ENCODE measurements at places on chromosomes 7 and 10.
A peak's percentile ranks its signal among the peaks of the same experiment; 100 is the strongest.

- DNase-seq: no peak
Measured at GRCh38 chr10:63374991-63375390, 90.8 kb downstream of the JMJD1C start.

GRCh38 chr7:78490524-78490923 is 692.0 kb downstream of the PHTF2 start:
- no peak for DNase-seq

DNA sequence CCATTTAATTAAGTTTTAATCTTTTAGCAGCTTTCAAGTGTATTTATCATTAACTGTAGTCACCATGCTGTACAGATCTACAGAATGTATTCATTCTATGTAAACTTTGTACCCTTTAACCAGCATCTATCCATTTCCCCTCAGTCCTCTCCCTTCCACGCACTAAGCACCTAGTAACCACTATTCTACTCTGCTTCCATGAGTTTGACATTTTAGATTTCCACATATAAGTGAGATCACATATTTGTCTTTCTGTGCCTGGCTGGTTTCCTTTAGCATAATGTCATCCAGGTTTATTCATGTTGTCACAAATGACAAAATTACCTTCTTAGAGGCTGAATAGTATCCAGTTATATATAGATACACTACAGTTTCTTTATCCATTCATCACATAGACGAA is 79.7 kb downstream of the BTAF1 start:
- DNase-seq: no peak

DNA sequence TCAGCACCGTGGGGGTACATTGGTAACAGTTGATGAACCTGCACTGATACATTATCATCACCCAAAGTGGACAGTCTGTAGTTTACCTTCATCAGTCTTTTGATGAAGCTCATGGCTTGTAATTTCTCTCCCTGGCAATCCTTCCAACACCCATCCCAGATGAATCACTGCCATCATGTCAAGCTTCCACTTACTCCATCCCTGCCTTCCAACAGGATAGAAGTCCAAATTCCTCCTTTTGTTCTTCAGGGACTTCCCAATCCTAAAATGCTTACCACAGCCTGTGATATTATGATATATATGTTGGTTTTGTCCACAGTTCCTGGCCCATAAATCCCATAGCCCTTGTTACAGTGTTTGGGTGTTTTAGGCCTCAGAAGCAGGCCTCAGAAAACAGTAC is 16.1 kb downstream of the SNX10 start:
- no peak for DNase-seq

GRCh38 chr10:75703191-75703854 is 271.9 kb downstream of the LRMDA start:
- DNase-seq: no peak

GRCh38 chr7:97272237-97272975 is 154.9 kb downstream of the SDHAF3 start:
- no peak for DNase-seq

DNA sequence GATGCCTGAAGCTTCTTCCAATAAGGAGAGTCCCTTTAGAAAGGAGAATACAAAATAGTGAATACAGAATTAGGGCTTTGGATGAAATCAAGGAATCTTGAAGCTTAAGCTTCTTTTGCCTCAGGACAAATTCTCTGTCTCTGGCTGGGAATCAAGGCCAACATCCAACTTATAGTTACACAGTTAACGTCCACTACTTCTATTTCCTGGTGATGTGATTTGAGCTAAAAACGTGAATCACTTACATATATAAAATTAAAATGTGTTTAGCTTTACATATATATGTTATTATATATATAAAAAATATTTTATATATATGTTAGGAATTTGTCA is 11.4 kb upstream of the INPP5F start:
- DNase-seq: no peak

GRCh38 chr10:111034598-111035310 is 42.1 kb upstream of the ADRA2A start:
- DNase-seq: no peak

DNA sequence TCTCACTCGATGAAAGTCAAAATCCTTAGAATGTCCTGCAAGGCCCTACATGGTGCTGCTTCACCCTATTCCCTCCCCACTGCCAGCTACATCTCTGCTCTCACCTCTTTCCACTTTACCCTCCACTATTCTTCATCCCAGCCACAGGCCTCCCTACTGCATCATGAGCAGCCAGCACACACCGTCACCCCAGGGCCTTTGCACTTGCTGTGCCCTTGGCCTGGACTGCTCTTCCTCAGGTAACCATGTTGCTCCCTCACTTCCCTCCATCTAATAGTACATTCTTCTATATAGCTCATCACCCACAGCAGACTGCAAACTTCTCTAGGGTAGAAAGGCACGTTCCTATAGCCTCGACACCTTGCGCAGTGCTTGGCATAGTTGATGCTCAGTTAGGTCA is 167.7 kb downstream of the SH3PXD2A start:
- DNase-seq: no peak

- no peak for DNase-seq
Measured at GRCh38 chr10:47107007-47107747, 192.8 kb upstream of the GDF10 start.

- DNase-seq: no peak
Measured at GRCh38 chr10:126972635-126973414, 67.6 kb downstream of the DOCK1 start.

GRCh38 chr7:28596245-28596935 is 184.1 kb downstream of the CREB5 start:
- no peak for DNase-seq

GRCh38 chr7:69062020-69062765 is 536.1 kb upstream of the AUTS2 start:
- DNase-seq: no peak

GRCh38 chr7:99719996-99720769 is 14.8 kb downstream of the CYP3A7 start:
- no peak for DNase-seq

DNA sequence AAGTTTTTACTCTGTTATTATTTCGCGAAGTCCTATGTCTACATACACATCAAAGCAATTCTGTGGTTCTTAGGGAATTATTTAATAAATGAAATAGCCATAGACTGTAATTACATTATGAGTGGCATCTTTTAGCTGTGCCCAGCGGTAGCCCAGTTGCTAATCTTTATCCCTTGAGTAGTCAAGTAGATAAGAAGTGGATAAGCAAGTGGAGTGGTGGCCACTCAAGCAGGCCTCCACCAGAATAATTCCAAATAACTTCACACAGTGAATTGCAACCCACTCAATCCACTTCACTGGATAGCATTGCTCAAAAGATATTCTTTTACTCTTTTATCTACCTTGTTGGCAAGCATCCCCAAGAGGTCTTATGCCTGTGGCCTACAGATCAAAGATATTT is 349.7 kb downstream of the AUTS2 start:
- no peak for DNase-seq

DNA sequence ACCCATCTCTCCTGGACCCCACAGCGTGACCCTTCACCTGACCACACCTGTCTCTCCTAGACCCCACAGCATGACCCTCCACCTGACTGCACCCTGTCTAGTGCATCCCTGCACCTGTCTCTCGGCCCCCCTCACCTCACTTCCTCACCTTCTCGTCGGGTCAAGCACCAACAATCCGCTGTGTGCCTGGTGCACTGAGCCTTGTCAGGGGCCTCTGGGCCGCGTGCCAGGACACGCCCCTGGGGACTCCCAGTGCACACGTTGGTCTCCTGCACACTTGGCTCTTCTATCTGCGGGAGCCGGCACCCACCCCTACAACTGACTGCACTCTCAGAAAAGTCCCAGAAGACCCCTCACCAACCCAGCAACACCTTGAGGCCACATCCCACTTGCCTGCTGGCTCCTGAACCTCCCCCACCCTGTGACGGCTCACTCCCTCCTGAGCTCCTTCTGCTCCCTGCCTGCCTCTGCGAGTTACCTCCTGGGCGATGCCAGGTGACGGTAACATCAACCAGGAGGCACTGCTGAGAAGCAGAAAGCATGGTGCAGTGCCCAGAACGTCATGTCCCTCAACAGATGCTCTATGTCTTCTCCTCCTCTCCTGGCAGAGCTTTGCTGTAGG is 147.6 kb downstream of the DIP2C start:
- no peak for DNase-seq

- DNase-seq: no peak
Measured at GRCh38 chr7:103391976-103392375, 44.5 kb downstream of the PSMC2 start.

DNA sequence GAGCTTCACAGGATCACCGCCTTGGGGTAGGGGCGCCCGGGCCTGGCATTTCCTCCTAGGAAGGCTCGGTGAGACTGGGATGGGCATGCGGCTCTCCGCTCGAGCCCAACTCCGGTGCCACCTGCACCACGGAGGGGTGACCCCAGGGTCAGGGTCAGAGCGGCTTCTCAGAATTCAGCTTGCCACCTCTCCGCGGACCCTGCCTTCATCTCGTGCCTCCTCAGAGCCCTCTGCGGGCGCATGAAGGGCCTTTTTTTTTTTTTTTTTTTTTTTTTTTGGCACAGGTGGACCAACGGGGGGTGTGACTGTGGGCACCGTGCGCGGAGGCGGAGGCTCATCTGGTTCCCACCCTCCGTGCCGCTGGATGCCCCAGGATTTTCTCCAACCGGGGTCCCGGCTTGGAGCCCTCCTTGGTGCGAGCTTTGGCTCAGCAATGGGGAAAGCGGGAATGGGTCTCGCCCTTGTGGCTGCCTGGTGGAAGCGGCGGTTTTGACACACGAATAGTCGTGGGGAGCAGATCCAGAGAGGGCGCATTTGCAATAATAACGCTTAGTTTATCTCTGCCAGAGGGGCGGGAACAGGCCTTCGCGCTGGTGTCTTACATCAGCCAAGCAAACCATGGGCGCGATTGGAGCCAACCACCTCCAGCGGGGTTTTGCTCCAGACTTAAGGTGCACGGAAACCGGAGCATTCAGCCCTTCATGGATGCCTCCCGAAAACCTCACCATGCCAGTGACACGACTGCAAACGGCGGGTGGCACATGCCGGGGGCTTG is 5.0 kb upstream of the TNRC18 start:
- peak; percentile 67 for DNase-seq

DNA sequence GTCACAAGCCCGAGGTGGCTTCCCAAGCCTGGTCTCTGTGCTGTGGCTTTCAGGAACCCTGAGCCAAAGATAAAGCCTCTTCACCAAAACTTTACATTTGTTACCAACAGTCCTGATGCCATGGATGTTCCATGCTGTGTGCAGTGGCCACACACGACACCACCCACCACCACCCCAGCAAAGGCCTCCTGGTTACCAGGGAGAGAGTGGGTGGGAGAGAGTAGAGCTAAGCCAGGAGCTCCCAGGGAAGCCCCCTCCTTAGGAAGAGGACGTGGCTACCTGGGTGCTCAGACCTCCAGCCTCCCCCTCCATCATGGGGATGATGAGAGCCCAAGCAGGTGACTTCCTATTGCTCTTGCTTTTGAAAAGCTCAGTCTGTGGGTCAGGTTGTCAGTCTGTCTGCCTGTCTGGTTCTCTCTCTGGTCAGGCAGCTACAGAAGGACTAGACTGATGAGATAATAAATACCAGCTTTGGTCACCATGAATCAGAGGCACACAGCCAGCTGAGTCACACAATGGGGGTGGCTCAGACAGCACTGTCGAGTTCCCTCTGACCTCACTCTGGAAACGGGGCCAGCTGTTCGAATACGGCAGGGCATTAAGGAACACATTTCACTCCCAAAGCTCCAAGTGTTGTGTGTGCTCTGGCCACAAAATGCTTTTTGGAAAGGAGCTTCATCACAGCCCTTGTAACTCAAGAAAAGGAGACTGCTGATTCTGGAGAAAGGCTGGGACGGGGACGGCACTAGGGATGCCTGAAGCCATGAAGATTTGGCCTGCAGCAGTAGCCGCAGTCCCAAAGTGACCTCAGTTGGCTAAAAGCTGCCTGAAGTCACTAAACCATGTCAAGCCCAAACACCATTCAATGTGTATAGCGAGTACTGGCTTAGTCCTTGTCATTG is 166.0 kb downstream of the FANK1 start:
- peak; percentile 93 for DNase-seq

- DNase-seq: no peak
Measured at GRCh38 chr10:14860791-14861190, 17.9 kb upstream of the SUV39H2 start.

DNA sequence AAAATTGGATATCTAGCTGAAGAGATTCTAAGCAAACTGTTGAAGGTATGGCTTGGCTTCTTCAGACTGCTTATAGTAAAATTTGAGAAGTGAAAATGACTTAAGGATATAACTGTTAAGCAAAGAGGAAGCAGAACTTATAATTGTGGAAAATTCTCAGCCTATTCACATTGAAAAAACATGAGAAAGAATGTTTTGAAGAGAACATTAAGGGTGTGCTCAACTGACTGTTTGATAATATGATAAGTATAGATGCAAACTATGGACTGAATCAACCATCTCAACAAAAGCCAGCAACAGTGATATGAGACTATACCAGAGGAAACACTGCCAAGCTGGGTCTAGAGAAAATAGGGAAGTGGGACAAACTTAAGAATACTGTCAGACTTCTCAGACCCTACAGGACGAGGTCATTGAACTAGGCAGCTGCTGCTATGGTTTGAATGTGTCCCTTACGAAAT is 133.1 kb upstream of the PPP1R3A start:
- no peak for DNase-seq

DNA sequence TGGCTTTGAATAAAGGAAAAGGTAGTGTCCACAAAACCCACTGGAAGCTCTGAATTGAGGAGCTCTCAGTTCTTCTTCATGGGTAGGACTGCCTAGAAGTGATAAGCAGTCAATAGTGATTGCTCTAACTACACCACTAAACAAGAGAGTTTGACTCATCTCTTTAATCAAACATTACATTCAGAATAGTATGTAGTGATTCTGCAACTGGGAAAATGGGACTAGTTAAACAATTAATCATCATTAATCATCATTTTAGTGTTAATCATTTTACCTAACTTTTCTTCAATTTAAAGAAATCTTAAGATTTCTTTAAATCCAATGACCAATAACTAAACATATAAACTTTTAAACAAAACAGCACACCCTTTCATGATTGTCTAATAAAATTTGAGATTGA is 484.0 kb upstream of the FZD8 start:
- no peak for DNase-seq

DNA sequence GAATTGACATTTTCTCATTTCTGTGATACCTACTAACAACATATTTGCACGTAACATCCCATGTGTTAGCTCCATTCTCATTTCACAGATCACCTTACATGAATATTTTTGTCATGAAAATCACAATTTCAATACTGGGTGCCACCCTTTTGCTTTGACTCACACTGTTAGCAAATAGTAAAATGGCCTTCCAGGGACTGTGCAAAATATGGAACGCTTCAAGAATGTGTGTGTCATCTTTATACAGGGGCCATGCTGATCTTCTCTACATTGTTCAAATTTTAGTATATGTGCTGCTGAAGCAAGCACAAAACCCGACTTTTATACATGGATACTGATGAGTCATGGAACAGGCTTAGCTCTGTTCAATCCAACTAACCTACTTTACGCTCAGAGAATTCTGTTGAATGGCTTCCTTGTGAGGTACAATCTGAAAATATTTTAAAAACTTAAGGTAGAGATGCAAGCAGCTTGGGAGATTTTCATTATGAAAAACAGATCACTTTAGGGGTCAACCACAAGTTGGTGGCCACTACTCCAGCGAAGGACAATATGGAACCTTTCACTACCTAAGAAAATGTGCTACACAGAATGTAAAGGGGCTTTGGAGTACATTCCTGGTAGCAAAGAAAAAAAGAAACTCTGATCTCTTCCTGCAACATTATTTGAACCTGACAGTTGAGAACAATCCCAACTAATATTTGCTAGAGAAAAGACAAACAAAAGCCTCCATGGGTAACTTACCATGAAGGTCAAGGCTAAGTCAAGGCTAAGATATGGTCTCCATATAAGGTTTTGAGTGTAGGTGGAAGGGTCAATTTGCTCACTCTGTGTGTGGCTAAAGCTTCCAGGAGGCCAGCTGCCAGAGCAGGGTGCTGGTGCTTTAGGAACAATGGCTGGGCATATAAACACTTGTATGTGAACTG is 11.9 kb downstream of the ANKRD26 start:
- no peak for DNase-seq

Data from heart left ventricle (tissue), 16 donors.